Panc1 (cell line): ENCODE measurements at places on chromosomes 2 and 18. TPM values are rescaled to one million over a fixed set of nuclear protein-coding genes. Genes with fewer than 3 reads are reported as not detected.
A peak's percentile ranks its signal among the peaks of the same experiment; 100 is the strongest.

DNA sequence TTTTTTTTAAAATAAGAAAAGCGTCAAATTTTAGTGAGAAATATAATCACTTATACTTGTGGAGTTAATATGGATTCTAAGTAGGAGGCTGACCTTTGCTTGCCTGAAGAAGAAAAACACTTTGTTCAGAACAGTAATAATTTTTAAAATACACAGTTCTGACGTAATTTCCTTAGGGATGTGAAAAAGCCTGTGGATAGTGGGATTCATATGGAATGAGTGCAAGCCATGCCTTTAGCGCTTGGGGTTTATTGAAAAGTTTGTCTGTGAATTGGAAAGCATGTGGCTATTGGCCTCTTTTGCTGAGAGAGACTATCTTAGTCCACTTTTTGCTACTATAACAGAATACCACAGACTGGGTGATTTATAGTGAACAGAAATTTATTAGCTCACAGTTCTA, 151.3 kb downstream of the CCDC85A start:
- no peak overlapping the region for H3K27ac ChIP-seq
- H3K4me3 ChIP-seq, result no peak overlapping the region
- no peaks in the 10 kb centered on the region for H3K36me3 ChIP-seq
- no peaks in the 10 kb centered on the region for H3K4me1 ChIP-seq

- H3K36me3 ChIP-seq, result no peaks in the 10 kb centered on the region
- H3K4me3 ChIP-seq, result no peak overlapping the region
- H3K27me3 ChIP-seq, result no peaks in the 10 kb centered on the region
- no peaks in the 10 kb centered on the region for H3K4me1 ChIP-seq
Measured at GRCh38 chr2:5410991-5411700, 281.0 kb upstream of the SOX11 start.

DNA sequence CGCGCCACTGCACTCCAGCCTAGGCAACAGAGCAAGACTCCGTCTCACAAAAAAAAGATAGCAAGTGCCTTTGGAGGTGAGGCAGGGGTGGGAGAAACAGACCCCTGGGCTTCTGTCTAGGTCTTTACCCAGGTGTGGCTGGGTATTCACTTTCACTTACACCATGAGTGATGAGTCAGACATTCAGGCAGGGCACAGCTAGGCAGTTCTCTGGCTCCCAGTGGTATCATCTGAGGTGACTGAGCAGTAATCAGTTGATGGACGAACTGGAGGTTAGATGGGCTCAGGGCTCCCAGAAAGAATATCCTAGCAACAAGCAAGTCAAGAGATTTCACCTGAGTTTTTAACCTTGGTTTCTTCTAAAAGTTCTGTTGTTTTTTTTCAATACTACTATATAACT, 107.0 kb upstream of the RAB6C start:
- H3K4me1 ChIP-seq, result no peaks in the 10 kb centered on the region
- no peaks in the 10 kb centered on the region; the same call in 1 of the 2 replicates for H3K27me3 ChIP-seq
- no peak overlapping the region for H3K4me3 ChIP-seq
- no peak for DNase-seq

DNA sequence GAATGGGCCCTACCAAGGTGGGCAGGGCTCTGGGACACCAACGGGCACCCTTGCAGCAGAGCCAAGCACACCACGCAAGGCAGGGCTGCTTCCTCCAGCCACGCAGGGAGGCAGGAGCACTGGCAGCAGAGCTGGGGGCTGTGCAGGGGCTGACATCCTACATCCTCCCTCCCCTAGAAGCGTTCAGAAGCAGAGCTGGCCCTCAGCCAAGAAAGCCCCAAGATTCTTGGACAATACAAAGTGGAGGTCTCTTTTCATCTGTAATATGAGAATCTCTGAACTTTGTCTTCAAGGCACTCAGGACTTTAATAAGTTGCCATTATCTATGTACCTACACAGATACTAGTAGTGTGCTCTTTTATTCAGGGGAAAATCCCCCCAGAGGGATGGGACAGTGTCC, 128.1 kb upstream of the AGAP1 start:
- no peak for DNase-seq
- no peak overlapping the region for H3K4me3 ChIP-seq
- H3K27me3 ChIP-seq, result peaks cover 7% of the 10 kb centered on the region
- no peaks in the 10 kb centered on the region for H3K36me3 ChIP-seq
- no peaks in the 10 kb centered on the region for H3K4me1 ChIP-seq

GRCh38 chr2:236718207-236718992, 148.8 kb downstream of the ACKR3 start:
- peaks cover 5% of the 10 kb centered on the region; the same call in 1 of the 2 replicates for H3K27me3 ChIP-seq
- no peak overlapping the region for H3K4me3 ChIP-seq
- no peak overlapping the region for H3K27ac ChIP-seq
- no peaks in the 10 kb centered on the region for H3K4me1 ChIP-seq
- no peaks in the 10 kb centered on the region for H3K36me3 ChIP-seq

GRCh38 chr2:231765496-231765929, 15.6 kb downstream of the PDE6D start:
- peaks cover 4% of the 10 kb centered on the region; the same call in 1 of the 2 replicates for H3K4me1 ChIP-seq
- H3K27me3 ChIP-seq, result no peaks in the 10 kb centered on the region
- no peak overlapping the region for H3K27ac ChIP-seq
- H3K36me3 ChIP-seq, result no peaks in the 10 kb centered on the region

- H3K4me3 ChIP-seq, result no peak overlapping the region
- H3K36me3 ChIP-seq, result peaks cover 10% of the 10 kb centered on the region; the same call in 1 of the 2 replicates
- no peaks in the 10 kb centered on the region for H3K27me3 ChIP-seq
- no peak for DNase-seq
- peaks cover 9% of the 10 kb centered on the region; the same call in 1 of the 2 replicates for H3K4me1 ChIP-seq
- no peak overlapping the region for H3K27ac ChIP-seq
Measured at GRCh38 chr2:19947184-19947940, 42.5 kb downstream of the WDR35 start.

GRCh38 chr2:128261245-128262128, 57.2 kb downstream of the HS6ST1 start:
- H3K4me1 ChIP-seq, result peaks cover 6% of the 10 kb centered on the region
- no peaks in the 10 kb centered on the region for H3K36me3 ChIP-seq
- DNase-seq, result no peak
- H3K27me3 ChIP-seq, result no peaks in the 10 kb centered on the region
- H3K27ac ChIP-seq, result peak overlapping the region; percentile 74

DNA sequence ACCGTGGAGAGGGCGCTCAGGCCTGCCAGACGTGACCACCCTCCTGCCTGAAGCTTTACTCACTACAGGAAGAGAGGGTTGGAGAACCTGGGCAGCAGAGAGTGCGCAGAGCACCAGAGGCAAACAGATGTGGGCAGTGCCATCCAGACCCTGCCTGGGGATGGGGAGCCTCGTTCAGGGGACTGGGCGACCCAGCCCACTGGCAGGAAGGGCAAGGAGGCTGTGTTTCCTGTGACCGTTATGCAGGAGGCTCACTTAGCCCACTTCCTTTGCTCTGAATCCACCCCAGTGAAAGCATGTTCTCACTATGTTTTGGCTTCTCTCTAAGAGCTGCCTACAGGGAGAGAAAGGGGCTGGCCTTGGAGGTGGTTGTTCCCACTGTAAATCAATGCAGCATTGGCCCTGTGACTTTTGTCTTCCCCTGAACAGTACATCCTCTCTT, 23.0 kb upstream of the ACKR3 start:
- no peaks in the 10 kb centered on the region for H3K36me3 ChIP-seq
- H3K4me1 ChIP-seq, result no peaks in the 10 kb centered on the region
- no peak for DNase-seq
- H3K4me3 ChIP-seq, result no peak overlapping the region

DNA sequence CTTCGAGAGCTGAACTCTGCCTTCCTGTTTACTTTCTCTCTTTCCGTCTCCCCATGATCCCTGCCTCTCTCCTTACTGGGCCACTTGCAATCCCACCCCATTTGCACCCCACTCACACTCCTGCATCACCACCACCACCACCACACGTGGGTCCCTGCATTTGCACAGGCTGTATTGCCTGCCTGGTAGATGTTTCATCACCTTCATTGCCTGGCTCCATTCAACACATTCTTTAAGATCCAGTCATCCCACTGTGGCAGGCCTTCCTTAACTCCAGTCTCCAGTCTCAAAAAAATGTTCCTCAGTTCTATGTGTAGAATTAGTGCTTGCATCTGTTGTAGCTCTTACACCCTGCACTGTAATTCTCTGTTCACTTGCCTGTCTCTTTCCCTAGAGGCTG, 13.9 kb downstream of the NOSTRIN start:
- H3K4me3 ChIP-seq, result no peak overlapping the region
- no peaks in the 10 kb centered on the region for H3K36me3 ChIP-seq
- no peaks in the 10 kb centered on the region; the same call in 1 of the 2 replicates for H3K27me3 ChIP-seq
- H3K4me1 ChIP-seq, result no peaks in the 10 kb centered on the region
- H3K27ac ChIP-seq, result no peak overlapping the region

DNA sequence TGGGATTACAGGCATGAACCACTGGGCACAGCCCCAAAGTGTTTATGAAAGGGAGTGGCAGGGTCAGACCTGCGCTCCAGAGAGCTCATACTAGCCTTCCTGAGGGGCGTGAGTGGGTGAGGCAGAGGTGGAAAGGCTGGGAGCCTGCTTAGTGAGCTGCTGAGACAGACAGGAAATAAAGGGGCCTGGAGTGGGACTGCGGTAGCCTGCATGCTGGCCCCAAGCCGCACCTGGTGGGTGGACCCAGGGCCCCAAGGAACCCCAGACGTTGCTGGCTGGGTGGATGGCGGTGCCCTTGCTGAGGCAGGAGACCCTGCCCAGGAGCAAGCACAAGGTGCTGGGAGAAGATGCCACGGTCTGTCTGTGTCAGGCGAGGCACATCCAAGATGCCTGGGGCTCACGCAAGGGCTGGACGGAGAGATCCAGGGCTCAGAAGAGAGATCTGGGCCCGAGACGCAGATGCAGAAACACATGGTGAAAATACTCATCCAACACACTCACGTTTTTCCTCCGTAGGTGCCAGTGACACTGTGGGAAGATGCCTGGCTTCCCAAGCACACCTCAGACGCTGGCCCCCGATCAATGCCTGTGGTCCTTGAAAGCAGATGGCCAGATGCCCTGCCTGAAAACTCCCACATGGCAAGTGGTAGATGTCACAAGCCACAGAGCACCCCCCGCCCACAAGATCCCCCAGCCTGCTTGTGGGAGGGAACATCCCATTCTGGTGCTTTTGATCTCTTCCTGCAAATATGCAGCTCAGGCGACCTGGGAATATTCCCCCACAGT, 151.1 kb downstream of the GLI2 start:
- no peaks in the 10 kb centered on the region for H3K4me1 ChIP-seq
- no peaks in the 10 kb centered on the region for H3K27me3 ChIP-seq
- no peak for DNase-seq
- H3K36me3 ChIP-seq, result no peaks in the 10 kb centered on the region
- no peak overlapping the region for H3K27ac ChIP-seq

DNA sequence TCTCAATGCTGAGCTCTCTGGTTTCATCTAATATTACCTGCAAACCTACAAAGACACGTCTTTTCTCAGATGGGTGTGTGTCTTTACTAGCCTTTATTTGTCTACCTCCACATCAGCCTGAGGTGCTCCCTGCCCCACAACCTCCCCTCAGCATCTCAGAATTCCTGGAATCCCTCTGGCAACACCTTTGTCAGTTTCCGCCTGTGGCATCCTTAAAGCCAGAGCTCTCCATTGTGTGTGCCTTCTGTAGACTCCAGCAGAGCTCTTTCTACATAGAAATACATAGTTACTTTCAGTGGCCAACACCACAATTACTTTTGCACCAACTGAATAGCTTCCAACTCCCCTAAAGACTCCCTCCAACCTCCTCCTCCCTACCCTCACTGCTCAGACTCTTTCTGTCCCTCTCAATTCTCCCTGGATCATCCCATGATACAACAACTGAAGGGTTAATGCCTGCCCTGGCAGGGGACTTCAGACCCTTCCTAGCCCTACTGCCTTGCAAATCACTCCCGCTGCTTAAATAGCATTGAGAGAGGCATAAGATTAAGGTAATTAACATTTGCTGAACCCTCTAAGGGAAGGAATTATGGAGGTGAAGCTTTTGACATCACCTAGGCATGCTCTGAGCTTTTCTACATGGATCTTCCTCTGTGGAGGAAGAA, 39.6 kb upstream of the RMDN2 start:
- H3K27me3 ChIP-seq, result peaks cover 6% of the 10 kb centered on the region
- no peaks in the 10 kb centered on the region for H3K36me3 ChIP-seq
- H3K4me1 ChIP-seq, result no peaks in the 10 kb centered on the region
- no peak overlapping the region for H3K27ac ChIP-seq

The NTSR2 gene
- 0.15 TPM for total RNA-seq

The CCBE1 gene
- 0.13 TPM for total RNA-seq

The COLEC12 gene
- total RNA-seq, result 0.03 TPM

The PCARE gene
- total RNA-seq, result not detected
